ENCODE measurements at places on chromosomes 6 and 20.
A peak's percentile ranks its signal among the peaks of the same experiment; 100 is the strongest.

- H3K27ac ChIP-seq = no peak overlapping the region
Observed at GRCh38 chr6:64807785-64808184, 899.2 kb downstream of the EYS start.

DNA sequence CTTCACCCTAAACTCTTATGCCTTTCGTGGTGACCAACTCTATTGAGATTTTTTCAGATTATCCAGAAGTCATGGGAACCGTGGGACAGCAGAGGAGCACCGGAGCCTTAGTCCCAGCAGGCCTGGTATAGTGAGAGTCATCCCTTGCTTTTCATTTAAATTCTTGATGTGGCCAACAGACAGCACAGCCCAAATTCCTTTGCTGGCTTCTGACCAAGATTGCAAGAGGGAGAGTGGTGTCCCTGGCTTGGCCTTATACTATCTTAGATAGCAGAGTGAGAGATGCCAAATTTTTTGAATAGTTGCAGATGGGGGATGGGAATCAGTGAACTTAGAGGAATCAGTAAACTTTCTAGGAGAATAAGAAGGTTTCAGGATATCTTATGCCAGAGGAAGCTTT is 7.8 kb downstream of the STX11 start:
- DNase-seq = no peak
- H3K27me3 ChIP-seq = no peaks in the 10 kb centered on the region
- H3K27ac ChIP-seq = no peak overlapping the region
- H3K4me1 ChIP-seq = no peaks in the 10 kb centered on the region
- no peak overlapping the region for H3K4me3 ChIP-seq
- no peaks in the 10 kb centered on the region for H3K36me3 ChIP-seq

DNA sequence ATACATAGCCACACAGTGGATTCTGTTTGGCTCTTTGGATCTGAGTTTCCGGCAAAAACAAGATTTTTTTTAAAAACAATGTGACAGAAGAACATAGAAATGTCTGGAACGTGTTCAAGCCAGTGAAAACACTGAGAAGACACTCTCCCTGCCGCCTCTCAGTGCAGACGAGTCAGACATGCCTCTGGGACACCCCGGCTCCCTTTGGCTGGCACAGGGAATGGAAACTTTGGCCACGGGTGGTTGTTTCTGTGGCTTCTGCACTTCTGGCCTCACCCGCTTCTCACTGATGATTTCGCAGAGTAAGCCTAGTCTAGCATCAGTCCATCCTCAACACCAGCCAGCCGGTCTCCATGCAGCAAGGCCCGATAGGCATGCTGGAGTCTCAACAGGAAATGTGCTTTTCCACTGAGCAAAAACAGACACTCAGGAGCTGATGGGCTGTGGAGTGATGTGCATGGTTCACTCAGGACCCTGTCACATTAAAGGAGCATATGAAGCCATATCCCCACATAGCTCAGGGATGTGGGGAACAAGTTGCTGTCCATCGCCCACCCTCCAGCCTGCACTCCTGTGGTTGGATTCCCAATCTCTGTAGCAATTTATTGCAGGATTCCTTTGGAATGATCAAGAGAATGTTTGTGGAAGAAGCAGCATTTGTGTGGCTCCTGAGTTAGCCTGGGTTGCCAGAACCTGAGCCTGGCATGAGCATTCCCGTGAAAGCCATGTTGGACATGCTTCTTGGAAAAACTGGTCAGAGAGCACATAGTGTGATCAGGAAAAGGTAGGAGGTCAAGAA is 262.0 kb upstream of the RIN2 start:
- H3K36me3 ChIP-seq = no peaks in the 10 kb centered on the region
- no peaks in the 10 kb centered on the region for H3K4me1 ChIP-seq
- no peak overlapping the region for H3K27ac ChIP-seq
- DNase-seq = no peak

- peaks cover 30% of the 10 kb centered on the region for H3K27me3 ChIP-seq
- no peaks in the 10 kb centered on the region for H3K4me1 ChIP-seq
- H3K4me3 ChIP-seq = peak within 1 kb of the TSS; percentile 47
Observed at GRCh38 chr6:7541175-7542064, at the start of gene DSP. Gene DSP (plus strand): TSS chr6:7541671. CDS start chr6:7541916, 245 bp downstream.

- H3K4me3 ChIP-seq = no peak overlapping the region
- no peaks in the 10 kb centered on the region for H3K36me3 ChIP-seq
- DNase-seq = no peak
- no peaks in the 10 kb centered on the region for H3K27me3 ChIP-seq
- no peak overlapping the region for H3K27ac ChIP-seq
Observed at GRCh38 chr6:82076916-82077315, 170.6 kb downstream of the IBTK start.

DNA sequence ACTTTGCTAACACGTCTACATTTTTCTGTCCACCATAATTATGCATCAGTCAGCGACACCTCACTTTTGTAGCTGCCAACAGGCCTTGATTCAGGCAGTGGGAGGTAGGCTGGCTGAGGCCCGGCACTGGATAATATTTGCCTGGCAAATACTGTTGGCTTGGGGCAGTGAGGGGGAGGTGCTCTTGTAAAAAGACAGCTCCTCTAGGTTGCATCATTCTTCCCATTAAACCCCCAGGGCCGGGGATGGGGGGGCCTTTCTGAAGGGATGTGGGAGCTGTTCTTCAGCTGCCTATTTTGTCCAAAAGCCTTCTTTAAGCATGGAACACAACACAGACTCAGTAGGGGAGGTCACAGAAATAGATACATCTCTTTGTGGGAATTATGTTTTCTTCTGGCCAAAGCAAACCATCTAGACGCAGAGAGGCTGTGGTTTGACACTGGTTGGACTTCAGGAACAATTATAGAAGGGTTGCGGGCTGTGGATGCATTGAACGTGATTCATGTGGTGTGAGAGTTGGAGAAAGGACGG is 338.3 kb upstream of the NT5E start:
- H3K4me1 ChIP-seq = no peaks in the 10 kb centered on the region
- no peak overlapping the region for H3K4me3 ChIP-seq
- DNase-seq = no peak
- H3K27me3 ChIP-seq = no peaks in the 10 kb centered on the region
- H3K36me3 ChIP-seq = no peaks in the 10 kb centered on the region

GRCh38 chr6:121382467-121383121 is 48.3 kb upstream of the TBC1D32 start:
- H3K4me3 ChIP-seq = no peak overlapping the region
- H3K36me3 ChIP-seq = no peaks in the 10 kb centered on the region
- H3K27me3 ChIP-seq = no peaks in the 10 kb centered on the region
- DNase-seq = no peak
- no peaks in the 10 kb centered on the region for H3K4me1 ChIP-seq
- no peak overlapping the region for H3K27ac ChIP-seq

DNA sequence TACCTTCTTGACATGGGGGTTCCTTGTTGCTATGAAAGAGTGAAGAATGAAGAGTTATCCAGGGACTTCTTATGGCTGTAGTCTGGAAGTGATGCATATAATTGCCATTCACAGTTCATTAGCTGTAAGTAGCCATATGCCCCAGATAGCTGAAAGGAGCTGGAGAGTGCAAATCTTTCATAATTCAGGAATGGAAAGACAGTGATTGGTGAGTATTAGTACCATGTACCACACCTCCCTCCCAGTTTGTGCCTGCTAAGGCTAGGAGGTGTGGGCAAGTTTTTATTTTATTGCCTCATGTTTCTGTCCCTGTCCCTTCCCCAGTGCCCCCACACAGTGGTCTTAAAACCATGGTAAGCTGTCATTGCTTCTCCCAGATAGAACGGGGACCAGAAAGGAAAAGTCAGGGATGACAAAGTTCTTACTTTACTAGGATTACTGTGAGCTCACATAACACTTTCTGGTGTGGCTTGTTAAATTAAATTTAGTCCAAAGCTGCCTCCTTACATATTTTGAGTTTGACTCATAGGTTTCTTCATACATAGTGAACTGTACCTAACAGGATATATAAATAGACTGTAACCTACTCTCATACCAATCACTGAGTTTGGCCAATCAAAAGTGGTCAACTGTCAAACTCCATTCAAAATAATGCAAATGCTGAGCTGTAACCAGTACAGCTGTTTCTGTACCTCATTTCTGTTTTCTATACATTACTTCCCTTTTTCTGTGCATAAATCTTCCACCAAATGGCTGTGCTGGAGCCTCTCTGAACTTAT is 119.4 kb downstream of the RFPL4B start:
- H3K36me3 ChIP-seq = no peaks in the 10 kb centered on the region
- no peaks in the 10 kb centered on the region for H3K27me3 ChIP-seq
- H3K4me3 ChIP-seq = no peak overlapping the region
- no peak for DNase-seq

DNA sequence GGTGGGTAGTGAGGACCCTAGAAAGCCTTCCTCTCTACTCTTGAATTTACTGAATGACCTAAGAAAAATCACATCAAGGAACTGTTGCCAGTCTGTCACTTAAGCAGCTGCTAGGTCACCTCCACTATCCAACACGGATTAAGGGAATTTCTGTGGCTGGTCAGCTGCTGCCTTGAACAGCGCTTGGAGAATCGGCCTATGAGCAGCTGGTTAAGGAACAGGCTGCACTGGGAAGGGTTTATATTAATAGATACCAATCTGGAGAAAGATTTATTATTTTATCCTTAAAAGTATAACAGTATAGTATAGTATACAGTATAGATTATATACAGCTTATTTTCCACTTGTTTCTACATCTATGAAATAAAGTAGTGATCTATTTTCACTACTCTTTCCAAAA is 6.5 kb downstream of the PTPRK start:
- H3K4me1 ChIP-seq = peaks cover 6% of the 10 kb centered on the region
- H3K36me3 ChIP-seq = no peaks in the 10 kb centered on the region
- H3K27me3 ChIP-seq = peaks cover 11% of the 10 kb centered on the region
- no peak overlapping the region for H3K27ac ChIP-seq

- H3K4me1 ChIP-seq = peaks cover 28% of the 10 kb centered on the region
- H3K36me3 ChIP-seq = no peaks in the 10 kb centered on the region
- H3K27ac ChIP-seq = no peak overlapping the region
- H3K4me3 ChIP-seq = no peak overlapping the region
Observed at GRCh38 chr6:44976677-44977641, 351.2 kb upstream of the RUNX2 start.

DNA sequence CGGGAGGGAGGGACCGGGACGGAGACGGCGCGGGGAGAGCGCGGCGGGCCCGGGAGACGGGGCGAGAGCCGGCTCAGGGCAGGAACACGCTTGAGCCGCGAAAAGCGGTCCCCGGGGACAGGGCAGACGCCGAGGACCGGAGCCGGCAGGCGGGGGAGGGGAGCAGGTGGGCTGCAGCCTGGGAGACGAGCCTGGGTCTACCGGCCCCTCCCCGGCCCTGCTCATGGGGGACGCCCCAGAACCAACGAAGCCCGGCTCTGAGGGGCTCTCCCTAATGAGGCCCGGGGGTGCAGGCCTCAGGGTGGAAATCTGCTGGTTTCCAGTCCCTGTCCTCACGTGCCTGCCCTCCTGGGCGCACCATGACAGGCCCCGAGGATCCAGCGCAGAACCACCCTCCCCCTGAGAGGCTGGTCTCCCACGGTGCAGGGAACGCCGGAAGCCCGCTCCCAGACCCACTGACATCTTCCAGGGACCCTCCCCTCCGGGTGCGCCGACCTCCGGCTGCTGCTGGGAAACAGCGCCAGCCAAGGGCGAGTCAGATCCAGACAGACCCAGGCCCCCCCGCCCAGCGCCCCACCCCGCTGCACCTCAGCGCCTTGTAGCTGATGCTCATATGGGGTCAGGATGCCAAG is 571 bp upstream of the EEF1A2 start:
- no peak overlapping the region for H3K4me3 ChIP-seq
- H3K4me1 ChIP-seq = peaks cover 8% of the 10 kb centered on the region
- DNase-seq = no peak
- no peak overlapping the region for H3K27ac ChIP-seq
- peaks cover 11% of the 10 kb centered on the region for H3K27me3 ChIP-seq
- no peaks in the 10 kb centered on the region for H3K36me3 ChIP-seq

GRCh38 chr20:33211817-33212424 is 5.2 kb upstream of the BPIFA3 start:
- DNase-seq = peak; percentile 11
- no peaks in the 10 kb centered on the region for H3K4me1 ChIP-seq
- H3K27ac ChIP-seq = no peak overlapping the region
- H3K27me3 ChIP-seq = no peaks in the 10 kb centered on the region
- H3K36me3 ChIP-seq = no peaks in the 10 kb centered on the region

DNA sequence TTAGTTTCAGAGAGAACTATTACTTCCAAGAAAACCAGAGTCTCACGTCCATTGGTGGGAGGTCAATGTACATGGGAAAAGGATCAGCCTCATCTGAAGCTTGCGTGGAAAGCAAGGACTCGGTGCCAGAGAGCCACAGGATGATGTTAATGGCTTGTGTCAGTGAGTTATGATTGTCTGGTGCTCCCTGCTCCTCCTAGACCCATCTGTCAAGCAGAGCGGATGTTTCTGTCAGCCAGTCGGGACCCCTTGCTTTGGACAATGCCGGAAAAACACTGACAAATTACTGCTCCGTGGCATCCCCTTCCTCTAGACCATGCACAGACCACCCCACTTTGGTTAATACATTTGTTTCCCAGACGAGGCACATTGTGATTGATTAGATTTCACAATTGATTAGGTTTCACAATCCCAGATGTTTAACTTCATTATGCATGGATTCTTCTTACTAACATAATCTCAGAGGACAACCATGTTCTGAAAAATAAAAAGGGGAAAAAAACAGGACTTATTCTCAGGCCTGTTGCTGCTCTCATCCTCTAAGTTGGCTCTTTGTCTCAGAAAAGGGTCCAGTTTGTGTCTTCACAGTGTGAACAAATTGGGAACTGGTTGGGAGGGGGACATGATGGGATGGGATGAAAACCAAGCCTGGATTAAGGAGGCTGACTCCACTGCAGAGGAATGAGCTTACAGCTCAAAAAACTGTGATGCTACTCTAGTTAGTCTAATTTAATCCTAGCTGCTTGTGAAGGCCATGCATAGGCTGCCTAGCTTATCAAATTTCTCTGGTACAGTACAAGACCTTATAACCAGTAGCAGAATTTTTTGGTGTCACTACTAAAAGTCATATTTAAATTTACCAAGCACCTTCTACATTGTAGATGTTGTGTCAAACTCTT is 51.9 kb downstream of the UNC5CL start:
- DNase-seq = no peak
- H3K27me3 ChIP-seq = no peaks in the 10 kb centered on the region
- no peaks in the 10 kb centered on the region for H3K36me3 ChIP-seq
- no peaks in the 10 kb centered on the region for H3K4me1 ChIP-seq
- H3K4me3 ChIP-seq = no peak overlapping the region

DNA sequence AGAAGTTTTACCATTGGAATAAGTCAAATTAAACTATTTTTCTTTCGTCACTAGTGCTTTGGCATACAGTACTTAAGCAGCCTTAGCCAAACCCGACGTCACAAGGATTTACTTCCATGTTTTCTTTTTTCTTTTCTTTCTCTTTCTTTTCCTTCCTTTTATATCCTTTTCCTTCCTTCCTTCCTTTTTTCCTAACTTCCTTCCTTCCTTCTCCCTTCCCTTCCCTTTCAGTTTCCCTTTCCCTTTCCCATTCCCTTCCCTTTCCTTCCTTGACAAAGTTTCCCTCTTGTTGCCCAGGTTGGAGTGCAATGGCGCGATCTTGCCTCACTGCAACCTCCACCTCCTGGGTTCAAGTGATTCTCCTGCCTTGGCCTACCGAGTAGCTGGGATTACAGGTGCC is 9.9 kb downstream of the ULBP3 start:
- H3K4me3 ChIP-seq = no peak overlapping the region
- H3K27ac ChIP-seq = no peak overlapping the region
- no peaks in the 10 kb centered on the region for H3K36me3 ChIP-seq
- no peaks in the 10 kb centered on the region for H3K4me1 ChIP-seq
- DNase-seq = no peak

- DNase-seq = no peak
- no peak overlapping the region for H3K4me3 ChIP-seq
- no peaks in the 10 kb centered on the region for H3K4me1 ChIP-seq
- no peaks in the 10 kb centered on the region for H3K27me3 ChIP-seq
- H3K27ac ChIP-seq = no peak overlapping the region
Observed at GRCh38 chr6:170036916-170037315, 254.0 kb downstream of the DLL1 start.
